ENCODE measurements at places on chromosomes 3 and 15. TPM values are rescaled to one million over a fixed set of nuclear protein-coding genes. Genes with fewer than 3 reads are reported as not detected.

DNA sequence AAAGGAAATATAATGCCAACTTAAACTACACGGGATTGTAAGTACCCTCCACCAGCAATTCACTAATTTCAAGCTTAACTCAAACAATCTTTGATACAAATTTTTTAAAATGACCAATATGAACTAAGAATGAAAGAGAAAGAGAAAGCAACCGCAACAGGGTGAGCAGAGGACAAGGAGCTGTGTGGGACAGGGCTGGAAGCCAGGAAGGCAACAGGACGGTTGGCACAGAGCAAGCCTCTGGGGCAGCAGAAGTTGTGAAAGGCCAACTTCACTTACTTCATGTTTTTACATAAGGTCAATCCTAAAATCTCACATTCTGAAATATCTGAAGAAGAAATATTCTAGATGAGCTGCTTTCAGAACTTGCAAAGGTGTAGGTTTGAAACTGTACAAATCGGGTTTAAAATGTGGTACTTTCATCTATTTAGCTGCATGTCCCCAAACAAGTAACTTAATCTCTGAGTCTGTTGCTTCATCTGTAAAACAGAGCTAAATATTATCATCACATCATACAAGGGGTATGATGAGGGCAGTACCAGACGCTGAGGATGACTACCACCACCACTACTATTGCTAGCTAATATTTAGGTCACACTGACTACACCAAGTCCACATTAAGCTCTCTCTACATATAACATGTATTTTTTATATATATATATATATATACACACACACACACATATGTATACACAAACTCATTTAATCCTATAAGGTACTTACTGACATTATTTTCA, 101.7 kb downstream of the IGSF11 start:
- H3K4me3 ChIP-seq = peak overlapping the region; percentile 19
- no peak overlapping the region for H3K27ac ChIP-seq
- no peaks in the 10 kb centered on the region for H3K36me3 ChIP-seq
- H3K4me1 ChIP-seq = peaks cover 8% of the 10 kb centered on the region
- H3K27me3 ChIP-seq = no peaks in the 10 kb centered on the region

DNA sequence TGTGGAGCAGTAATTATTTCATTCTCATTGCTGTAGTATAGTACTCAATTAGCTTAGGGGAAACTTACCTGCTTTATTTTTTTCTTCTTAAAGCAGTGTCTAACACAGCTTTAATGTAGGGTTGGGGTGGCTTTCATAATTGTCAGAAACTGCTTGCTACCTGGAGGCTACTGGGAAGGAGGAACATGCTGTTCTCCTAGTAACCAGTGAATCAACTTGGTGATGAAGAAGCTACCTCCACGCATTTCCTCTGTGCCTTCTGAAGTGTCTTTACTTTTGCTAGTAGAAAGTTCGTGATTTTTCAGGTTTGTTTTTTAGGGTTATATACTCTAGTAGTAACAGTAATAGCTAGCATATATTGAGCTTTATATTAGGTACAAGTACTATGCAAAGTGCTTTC, 11.5 kb downstream of the FEM1B start:
- peaks cover 13% of the 10 kb centered on the region for H3K36me3 ChIP-seq
- DNase-seq = no peak
- H3K4me3 ChIP-seq = no peak overlapping the region
- no peaks in the 10 kb centered on the region for H3K27me3 ChIP-seq
- H3K27ac ChIP-seq = no peak overlapping the region
- peaks cover 22% of the 10 kb centered on the region for H3K4me1 ChIP-seq

GRCh38 chr3:93923006-93923405, 50.7 kb downstream of the PROS1 start:
- no peaks in the 10 kb centered on the region for H3K27me3 ChIP-seq
- no peak for DNase-seq
- no peak overlapping the region for H3K27ac ChIP-seq

DNA sequence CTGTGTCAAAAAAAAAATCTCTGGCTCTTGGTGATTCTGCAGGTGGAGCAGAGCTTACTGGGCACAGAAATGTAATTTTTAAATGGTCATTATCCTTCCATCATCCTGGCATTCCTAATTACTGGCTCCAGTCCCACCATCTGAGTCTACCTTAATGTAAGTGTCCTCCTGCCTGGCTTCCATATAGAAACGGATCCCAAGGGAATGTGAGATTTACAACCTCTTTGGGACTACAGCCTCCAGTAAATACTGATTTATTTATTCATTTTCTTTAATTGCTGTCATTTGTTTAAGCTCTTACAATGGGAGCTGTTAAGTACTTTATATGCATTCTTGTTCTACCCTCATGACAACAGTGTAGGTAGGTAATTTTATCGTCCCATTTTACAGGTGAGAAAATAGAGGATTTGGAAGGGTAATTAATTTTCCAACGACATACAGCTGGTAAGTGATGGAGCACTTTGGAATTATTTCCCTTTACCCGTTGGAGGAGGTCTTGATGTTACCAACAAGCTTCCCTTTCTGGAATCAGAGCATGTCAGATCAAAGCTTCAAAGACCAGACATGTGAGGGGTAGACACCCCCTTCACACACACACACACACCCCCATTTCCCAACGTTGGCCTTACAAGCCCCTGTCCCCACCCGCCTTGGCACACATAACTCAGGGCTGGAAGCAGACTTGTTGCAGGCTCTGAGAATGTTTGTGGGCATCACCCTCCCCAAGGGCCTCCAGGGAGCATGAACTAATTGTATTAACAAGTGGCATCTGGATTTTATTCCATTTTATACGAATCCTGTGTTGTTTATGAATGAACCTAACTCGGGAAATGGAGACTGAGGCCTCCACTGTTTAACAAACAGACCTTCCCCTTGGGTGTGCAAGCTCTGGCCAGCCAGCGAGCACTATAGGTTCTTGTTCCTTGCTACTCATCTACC, 116.9 kb downstream of the ALDH1A2 start:
- H3K36me3 ChIP-seq = no peaks in the 10 kb centered on the region
- no peak for DNase-seq
- no peaks in the 10 kb centered on the region for H3K4me1 ChIP-seq
- no peaks in the 10 kb centered on the region for H3K27me3 ChIP-seq

GRCh38 chr3:81390796-81391195, 370.6 kb downstream of the GBE1 start:
- H3K4me3 ChIP-seq = no peak overlapping the region
- no peak for DNase-seq
- no peaks in the 10 kb centered on the region for H3K4me1 ChIP-seq
- no peak overlapping the region for H3K27ac ChIP-seq

DNA sequence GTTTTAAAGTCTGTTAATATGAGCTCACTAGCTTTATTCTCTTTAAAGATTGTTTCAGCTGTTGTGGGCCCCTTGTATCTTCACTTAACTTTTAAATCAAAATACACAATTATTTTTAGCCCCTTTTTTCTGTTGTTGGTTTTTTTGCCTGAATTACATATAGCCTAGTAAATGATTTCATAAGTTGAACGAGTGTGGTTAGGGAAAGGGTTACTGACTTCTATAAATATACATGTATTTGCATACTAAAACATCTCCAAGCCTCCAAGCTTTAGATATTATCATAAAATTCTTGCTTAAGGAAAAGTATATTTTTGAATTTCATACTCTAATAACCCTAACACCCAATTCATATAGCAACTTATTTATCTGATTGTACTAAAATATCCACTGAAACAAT, 73.2 kb upstream of the ARL6 start:
- H3K4me1 ChIP-seq = no peaks in the 10 kb centered on the region
- no peak for DNase-seq
- H3K27ac ChIP-seq = no peak overlapping the region
- no peak overlapping the region for H3K4me3 ChIP-seq

DNA sequence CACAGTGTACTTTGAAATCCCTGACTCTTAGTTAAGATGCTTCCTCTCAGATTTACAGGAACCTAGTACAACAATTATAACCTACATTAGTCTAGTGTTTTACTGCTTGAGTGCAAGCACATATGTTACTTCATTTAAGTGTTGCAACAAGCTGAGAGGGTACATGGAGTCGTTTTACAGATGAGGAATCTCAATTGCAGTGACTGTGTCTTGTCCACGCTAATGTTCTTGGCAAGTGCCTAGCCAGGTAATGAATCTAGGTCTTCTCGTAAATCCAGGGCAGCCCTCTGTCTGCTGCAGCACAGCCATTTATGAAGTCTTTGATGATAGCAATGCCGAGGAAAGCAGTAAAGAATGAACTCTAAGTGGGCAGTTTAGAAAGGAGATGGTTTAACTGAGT, 384.4 kb upstream of the ARPP21 start:
- H3K27ac ChIP-seq = no peak overlapping the region
- no peak for DNase-seq
- no peaks in the 10 kb centered on the region for H3K4me1 ChIP-seq
- no peaks in the 10 kb centered on the region for H3K36me3 ChIP-seq

DNA sequence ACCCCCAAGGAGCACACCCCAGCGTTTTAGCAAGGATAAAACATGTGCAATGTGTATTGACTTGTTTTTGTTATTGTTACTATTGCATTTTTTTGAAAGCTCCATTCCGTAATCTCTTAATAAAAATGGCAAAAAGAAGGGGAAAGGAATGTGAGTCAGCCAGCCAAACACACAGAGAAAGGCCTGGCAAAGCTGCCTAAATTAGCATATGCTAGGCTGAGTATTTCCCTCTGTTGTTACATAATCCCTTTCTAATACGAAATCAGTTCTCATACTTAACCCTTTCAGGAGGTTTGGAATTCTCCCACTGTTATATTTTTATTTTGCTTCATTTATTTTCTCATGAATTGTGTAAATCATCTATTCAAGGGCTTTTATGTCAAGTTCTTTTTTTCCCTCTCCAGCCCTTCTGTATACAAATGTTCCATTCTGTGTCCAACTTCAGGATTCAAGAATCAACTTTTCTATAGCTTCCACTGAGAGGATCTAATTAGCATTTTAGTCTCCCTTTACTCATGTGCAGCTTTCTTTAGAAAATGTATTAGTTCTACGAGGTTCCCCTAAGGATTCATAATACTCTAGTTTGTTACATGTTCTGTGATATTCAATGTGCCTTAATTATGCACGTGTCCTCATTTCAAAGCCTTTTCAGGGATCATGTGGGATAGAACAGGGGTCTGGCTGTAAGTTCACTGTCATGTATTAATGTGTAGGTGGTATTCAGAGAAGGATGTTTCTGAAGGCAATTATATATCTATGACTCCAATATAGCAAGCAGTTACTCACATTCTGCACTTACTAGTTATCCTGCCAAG, 9.2 kb downstream of the CADM2 start:
- no peak overlapping the region for H3K27ac ChIP-seq
- H3K36me3 ChIP-seq = no peaks in the 10 kb centered on the region
- no peak for DNase-seq
- H3K4me3 ChIP-seq = no peak overlapping the region

The POLR2M gene
- total RNA-seq = 102 TPM

The PTX3 gene
- 10.5 TPM for total RNA-seq

The MAPK6 gene
- 6.7 TPM for total RNA-seq

The CISH gene
- 66.9 TPM for total RNA-seq

The NPAP1 gene
- not detected for total RNA-seq

The PTH1R gene
- total RNA-seq = 7.9 TPM

The NEIL1 gene
- total RNA-seq = 58.7 TPM

The CHRD gene
- total RNA-seq = 2.6 TPM

All from upper lobe of left lung (tissue), 6 donors.